ENCODE measurements at places on chromosomes 5 and 9. TPM values are rescaled to one million over a fixed set of nuclear protein-coding genes. Genes with fewer than 3 reads are reported as not detected.

GRCh38 chr5:56981548-56982315 is 29.8 kb upstream of the MIER3 start:
- DNase-seq, result no peak

DNA sequence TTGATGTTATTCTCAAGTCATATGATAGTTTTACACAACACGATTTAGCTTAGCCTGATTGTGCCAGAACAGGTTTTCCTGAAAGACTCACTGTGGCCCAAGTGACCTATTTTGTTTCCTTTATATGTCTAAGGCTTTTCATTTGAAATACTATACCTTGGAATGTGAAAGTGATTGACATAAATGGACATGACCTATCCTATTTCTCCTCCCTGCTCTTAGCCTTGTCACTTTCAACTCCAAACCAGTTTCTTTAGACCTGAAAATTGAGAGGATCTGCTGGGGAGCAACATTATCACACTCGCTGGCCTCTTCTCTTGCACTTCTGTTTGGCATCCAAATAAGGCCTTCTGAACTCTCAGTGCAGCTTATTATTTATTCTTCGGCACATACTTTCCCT is 496.8 kb downstream of the MAT2B start:
- peak; percentile 64 for DNase-seq

DNA sequence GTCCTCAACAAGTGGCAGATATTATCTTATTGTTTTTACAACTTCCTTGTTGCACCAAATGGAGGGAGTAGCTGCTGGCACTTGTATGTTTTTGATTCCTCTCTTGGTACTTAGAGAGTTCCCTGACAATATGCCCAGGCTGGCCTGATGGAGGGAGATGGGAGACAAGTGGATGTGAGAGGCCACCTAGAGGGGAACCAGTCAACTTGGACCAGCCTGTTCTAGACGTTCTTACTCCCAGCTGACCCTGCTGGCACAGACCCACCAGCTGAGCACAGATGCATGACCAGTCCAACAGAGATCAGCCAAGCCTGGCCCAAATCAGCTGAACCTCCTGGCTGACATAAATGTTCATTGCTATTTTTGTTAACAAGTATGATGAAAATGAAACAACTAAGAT is 60.9 kb upstream of the GDNF start:
- DNase-seq, result peak; percentile 1

DNA sequence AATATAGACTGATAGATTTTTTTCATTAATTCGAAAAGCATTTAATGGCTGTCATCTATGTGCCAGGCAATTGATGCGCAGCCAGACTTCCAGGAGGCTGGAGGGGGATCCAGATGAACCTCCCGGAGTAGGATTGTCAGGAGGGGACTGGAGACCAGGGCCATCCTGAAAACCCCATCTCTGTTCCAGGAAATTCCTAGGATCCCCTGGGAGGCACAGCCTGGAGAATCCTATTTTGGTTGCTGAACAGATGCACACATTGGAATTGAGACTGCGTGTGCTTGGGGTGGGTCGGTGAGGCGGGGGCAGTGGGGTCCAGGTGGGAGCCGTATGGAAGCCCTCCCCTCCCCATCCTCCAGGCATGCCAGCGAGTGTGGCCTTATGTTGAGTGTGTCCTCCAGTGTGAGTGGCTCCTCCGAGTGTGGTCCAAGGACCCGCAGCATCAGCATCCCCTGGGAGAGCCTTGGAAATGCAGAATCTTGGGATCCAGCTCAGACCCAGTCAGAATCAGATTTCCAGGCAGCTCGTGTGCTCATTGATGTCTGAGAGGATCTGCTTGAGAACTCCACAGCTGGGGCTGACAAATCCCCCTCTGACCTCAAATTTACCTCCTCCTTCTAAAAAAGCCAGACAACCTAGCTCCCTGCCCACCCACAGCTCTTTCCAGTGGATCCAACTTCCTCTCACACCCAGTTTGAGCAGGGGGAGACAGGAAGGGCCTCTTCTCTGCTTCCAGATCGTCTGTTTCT is 38.7 kb downstream of the ROPN1L start:
- no peak for DNase-seq

DNA sequence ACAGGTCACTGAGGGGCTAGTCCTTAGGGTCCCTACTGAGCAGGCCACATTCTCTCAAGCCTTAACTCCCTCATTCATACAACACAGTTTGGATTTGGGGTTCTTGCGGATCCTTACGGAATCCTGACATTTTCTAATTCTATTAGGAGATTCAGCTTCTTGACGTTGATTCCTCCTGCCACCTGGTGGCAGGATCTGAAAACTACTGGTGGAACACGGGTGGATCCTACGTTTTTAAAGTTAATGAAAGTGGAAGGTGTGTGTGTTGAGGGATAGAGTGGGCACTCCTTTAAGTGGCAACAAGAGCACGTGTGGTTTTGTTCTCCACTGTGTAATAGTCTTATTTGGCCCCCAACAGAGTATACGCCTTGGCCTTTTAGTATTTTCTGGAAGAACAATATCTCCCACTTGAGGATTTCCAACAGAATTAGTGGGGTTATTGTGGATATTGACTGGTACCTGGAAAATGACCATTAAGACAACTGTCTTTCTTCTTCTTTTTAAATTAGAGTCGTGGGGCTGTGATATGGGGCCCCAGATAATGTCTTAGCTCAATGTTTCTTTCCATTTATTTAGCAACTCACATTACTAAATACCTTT is 25.2 kb downstream of the SLC28A3 start:
- DNase-seq, result peak; percentile 57

- DNase-seq, result no peak
Measured at GRCh38 chr5:87732875-87733768, 320.4 kb upstream of the CCNH start.

DNA sequence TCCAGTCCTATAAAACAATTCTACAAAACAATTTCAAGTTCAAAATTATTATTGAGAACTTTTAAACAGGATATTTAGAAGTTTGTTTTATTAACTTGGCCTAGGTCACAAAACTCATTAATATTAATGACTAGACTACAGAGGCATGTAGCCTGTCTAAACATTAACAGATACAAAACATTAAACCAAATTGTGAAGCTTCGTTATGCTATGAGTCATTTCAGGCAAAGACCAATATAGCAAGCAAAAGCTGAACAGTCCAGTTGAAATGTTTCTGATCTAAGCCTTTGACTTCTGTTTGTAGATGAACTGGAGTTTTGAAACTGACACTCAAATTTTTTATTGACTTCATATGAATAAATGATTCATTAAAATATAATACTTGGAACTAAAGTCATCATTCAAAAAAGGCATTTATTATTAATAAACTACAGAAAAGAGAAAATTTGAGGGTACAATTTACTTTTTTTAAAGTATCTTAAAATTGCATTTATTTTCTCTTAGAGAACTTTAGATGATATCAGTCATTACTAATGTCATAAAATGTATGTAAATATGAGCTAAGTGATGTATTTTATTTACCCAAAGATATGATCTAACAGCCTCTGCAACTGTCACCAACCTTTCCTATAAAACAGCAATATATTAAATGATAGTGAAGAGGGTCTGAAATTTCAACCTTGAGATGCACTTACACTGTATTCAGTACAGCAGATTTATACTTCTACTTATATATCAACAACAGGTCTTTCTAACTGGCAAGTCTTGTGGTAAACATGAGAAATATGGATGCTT is 188.8 kb downstream of the COMMD10 start:
- no peak for DNase-seq

DNA sequence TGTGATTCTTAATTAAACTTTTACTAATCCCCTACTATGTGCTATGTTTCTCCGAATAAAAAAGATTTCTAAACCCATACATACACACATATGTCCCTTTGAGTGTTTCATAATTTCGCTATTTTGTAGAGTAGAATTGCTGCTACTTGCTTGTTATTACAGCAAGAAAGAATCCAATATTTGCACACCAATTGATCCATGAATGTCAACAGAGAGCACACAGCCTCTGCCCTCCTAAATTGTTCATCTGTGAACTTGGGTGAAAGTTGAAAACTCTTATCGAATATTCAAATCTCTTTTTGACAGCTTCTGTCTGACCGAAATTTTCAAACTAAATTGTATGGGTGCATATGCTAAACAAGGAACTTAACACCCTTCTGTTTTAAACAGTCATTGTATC is 83.4 kb upstream of the RASEF start:
- no peak for DNase-seq

- DNase-seq, result no peak
Measured at GRCh38 chr9:12368569-12368968, 324.6 kb upstream of the TYRP1 start.

GRCh38 chr5:40505031-40505430 is 174.7 kb upstream of the PTGER4 start:
- DNase-seq, result no peak

- no peak for DNase-seq
Measured at GRCh38 chr9:114153761-114154599, 1.4 kb upstream of the COL27A1 start.

DNA sequence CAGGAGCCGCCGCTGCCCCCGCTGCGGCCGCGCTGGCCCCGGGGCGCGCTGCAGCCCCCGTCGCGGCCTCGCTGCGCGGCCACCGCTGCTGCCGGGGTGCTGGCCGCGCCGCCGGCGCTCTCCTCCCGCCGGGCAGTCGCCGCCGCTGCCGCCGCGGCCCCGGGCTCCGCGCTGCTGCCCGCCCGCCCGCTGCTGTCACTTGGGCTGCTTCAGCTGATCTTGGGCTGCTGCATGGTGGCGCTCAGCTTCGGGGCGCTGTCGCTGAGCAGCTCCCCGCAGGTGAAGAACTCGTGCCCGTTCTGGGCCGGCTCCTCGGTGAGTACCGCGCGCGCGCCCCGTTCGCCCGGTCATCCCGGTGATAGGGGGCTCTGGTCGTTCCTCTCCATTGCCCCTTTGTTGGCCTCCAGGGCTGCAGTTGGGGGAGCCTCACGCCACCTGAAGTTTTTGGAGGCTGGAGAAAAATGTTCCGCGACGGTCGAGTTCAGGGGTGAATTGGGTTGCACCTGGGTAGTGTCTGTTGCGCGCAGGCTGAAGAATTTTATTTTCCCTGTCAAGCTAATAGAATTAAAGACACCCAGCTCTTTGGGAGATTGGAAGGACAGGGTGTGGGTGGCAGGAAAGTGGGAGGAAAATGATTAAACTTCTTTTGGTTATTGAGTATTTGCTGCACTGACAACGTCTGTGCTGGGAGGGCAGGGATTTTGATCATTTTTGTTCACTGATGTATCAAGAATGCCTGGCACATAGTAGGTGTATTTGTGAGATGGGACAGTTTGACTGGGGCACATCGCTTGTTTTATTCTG is 596 bp downstream of the ENTREP1 start:
- DNase-seq, result no peak

DNA sequence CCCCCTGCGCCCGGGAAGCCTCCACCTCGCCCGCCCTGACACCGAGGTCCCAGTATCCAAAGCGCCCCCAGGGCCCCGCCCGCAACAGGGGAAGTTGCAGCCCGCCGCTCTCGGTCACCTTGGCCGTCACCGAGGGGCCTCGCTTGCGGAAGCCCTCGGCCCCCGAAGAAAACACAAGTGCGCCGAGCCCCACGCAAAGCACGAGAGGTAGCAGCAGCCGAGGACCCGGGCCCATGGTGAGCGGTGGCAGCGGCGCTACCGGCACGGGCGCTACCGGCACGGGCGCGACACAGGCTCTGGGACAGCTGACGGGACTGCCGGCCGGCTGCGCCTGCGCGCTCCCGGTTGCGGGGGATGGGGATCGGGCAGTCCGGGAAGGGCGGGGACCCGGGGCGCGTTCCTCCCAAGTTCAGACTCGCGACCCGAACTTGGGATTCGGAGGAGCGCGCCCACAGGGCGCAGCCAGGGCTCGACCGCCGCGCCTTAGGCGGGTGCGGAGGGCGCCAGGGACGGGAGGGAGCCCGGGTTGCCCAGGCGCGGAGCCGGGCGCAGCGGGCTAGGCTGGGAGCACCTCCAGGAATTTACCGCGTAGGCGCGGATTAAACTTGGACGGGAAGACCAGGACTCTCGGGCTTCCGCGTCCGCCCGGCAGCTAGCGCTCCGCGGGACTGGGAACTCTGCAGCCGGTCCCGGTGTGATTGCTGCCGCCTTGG is at the start of gene PPIC:
TSS of gene PPIC (minus strand) at position 335 of the 713 bp plus-strand sequence. CDS start at position 235, 100 bp downstream.
- peak; percentile 62 for DNase-seq

DNA sequence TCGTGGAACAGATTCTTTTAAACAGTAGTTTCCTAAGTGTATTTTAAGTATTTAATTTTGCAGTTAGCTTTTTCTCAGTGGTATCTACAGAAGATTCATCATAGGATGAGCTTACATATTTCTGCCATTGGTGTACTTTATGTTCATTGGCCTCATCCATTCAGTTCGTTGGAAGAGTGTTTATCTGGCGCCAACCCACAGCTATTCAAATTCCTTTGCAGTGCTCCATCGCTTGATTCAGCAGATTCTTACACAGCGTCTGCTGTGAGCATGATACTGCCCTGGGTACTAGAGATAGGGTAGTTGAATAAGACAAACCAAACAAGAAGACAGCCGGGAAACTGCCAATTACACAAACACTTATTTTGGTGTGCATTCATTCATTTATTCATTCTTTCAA is 55.1 kb downstream of the NUP214 start:
- no peak for DNase-seq

- DNase-seq, result no peak
Measured at GRCh38 chr9:121852651-121853616, 201.5 kb downstream of the DAB2IP start.

- DNase-seq, result no peak
Measured at GRCh38 chr5:84403773-84404172, 19.1 kb upstream of the EDIL3 start.

GRCh38 chr5:140574165-140574564 is 9.5 kb downstream of the SLC35A4 start:
- peak; percentile 36 for DNase-seq

DNA sequence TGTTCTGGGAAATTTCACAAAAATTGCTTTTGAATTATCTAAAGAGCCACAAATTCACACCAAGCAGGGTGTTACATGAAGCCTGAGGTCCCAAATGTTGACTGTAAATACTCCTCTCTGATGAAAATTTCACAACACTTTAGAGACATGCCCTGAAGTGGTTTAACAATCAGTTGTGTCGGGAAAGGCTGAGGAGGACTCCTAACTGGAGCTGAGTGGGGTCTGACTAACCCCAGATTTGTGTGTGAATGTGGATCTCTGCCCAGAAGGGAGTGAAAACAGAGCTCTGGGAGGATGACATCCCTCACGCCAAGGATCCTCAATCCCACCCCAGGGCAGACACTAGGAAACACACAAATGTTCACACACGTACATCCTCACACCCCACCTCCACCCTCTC is 31.1 kb upstream of the GRXCR2 start:
- DNase-seq, result no peak

DNA sequence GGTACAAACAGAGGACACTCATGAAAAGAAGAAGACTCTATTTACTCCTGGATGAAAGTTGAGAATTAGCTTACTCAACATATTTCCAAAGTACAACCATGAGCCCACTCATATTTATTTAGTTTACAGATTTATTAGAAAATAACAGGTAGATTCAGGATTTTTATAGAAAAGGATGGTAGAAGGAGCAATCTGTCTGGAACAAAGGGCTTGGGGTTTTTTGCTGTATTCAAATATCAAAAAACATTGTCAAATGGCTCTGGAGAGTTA is 7.0 kb upstream of the ERAP2 start:
- DNase-seq, result no peak

GRCh38 chr5:67059744-67060490 is 136.7 kb downstream of the CD180 start:
- DNase-seq, result no peak

SYK gene
- total RNA-seq, result 0.13 TPM

DAB2IP gene
- total RNA-seq, result 15.3 TPM

RAD1 gene
- 18.3 TPM for total RNA-seq

PRR7 gene
- total RNA-seq, result 2.2 TPM

SAXO1 gene
- not detected for total RNA-seq

DOCK2 gene
- total RNA-seq, result 0.13 TPM

DMGDH gene
- 0.76 TPM for total RNA-seq

UBE2D2 gene
- total RNA-seq, result 53.9 TPM

ZNF462 gene
- total RNA-seq, result 4.9 TPM

DTWD2 gene
- 3.8 TPM for total RNA-seq

SPATA6L gene
- 3.3 TPM for total RNA-seq

Data from dermis microvascular lymphatic vessel endothelial cell (primary cell).